ENCODE measurements at places on chromosomes 3 and 15.

GRCh38 chr15:92438471-92438870 is 44.8 kb downstream of the ST8SIA2 start:
- peak; percentile 8 for DNase-seq

DNA sequence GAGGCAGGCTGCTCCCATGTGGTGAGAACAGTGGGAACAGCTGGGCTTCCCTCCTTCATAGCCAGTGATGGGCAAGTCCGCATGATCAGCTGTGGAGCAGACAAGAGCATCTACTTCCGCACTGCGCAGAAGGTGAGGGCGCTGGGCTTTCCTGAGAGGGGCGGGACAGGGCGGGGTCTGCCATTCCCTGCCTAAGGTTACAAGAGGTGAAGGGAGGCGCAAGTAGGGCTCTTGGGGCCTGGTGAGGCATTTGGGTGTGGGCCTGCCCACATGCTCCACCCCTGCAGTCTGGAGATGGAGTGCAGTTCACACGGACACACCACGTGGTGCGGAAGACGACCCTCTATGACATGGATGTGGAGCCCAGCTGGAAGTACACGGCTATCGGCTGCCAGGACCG is 10.6 kb upstream of the JMJD7 start:
- no peak for DNase-seq

GRCh38 chr3:195908694-195909581 is 587 bp upstream of the TNK2 start:
- peak; percentile 62 for DNase-seq

DNA sequence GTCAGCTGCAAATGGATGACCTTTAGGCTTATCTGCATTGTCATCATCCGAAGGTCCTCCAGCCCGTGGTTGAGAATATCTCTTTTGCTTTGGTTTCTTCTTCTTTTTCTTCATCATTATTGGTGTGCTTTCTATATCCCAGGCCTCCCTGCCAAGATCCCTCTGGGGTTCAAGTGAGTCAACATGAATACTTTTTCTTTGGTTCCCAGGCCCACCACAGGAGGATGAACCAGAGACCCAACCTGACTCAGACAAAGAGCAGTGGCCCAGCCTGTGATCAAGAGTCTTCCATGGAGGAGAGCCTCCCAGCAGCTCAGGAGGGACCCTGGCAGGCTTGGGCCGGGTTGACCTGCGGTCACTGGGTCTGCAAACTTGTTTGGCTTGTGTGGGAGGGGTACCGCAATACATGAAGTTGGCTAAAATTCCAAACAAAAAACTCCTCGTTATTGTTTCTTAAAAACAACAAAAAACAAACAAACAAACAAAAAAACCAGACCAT is 104.2 kb downstream of the MAP4 start:
- no peak for DNase-seq

DNA sequence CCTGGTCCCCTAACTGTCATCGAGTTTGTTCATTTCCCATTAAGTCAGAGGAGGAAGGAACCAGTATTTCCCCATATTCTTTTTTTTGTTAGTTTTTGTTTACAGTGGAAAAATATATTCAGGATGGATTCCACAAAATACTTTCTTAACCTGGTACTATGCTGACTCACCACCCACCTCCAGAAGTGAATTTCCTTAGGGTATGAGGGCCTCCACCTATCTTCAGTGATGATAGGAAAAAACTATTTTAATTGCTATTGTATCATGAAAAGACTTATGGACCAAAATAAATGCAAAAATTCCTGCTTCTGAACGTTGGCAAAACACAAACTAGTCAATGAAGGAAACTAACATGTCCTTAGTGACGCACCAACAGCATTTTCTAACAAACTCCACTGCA is 64.2 kb upstream of the FOXP1 start:
- no peak for DNase-seq

DNA sequence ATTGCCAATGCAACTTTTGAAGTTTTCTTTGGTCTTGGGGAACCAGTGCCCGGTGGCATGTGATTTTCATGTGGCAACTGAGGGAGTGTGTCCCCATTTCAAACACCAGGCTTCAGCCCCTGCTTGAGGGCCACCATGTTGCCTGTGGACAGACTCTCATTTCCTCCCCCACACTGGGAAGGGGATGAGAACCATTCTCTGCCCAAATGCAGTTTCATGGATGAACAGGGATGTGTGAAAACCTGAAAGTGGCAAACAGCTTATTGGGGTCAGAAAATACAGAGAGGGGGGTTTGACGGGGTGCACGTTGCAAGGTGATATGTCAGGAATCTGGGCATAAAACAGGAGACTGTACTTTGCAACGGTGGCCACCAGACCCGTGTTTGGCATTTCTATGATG is 6.3 kb downstream of the FAM107A start:
- no peak for DNase-seq

DNA sequence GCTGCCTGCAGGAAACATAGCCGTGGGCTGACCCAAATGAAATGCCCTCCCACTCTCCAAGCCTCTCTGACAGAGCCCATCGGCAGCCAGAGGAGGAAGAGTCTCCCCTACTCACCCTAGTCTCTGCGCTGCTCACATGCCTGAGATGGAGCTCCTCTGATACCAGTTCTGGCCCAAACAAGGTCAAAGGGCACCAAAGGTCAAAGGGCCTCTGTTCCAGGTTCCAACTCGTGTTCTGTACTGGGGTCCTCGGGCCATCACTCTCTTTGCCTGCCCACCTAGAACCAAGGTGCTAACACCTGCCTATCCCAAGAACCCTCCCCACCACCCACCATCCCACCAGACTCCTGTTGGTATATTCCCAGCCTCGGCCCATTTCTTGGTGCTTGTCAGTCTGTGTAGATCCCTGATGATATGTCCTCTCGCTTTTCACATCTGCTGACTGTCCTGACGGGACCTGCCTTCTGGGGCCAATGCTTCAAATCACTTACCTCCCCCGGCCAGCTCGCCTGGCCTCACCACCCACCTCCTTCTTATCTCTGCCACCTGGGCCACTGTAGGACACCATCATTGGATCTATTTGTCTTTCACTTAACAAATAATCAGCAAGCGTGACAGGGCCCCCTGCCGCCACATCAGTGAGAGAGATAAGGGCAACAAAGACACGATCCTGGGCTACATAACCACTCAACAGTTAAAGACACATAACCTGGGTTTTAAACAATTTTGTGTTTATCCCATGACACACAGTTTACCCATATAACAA is 90.4 kb downstream of the SRGAP3 start:
- no peak for DNase-seq

DNA sequence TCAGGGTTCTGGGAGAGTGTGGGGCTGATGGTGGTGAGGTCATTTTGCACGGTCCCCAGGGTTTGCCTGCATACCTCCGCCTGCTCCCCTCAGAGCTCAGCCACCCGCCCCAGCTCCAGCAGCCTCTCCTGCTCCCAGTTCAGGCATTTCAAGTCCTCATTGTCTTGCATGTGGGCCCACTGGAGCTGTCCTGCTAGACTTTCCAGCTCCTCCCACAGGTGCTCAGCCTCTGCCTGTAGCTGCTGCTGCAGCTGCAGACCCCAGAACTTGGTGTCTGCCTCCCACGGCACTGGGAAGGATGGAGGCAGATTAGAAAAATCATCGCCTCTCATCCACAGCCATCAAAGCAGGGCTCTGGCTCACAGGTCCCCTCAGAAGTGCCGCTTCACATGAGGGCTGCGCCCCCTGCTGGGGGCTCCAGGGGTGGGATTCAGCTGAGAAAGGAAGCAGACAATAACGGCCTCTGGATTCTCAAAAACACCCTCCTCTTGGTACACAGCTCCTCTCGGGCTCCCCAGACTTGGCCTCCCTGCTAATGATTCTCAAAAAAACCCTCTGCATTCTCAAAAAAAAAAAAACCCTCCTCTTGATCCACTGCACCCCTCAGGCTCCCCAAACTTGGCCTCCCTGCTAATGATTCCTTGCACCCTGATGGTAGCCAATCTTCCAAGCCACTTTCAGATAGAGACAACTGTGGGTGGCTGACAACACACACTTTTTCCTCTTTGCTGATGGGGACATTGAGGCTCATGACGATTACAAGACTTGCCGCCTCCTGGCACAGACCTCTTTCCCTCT is 89.3 kb upstream of the C2CD4B start:
- peak; percentile 1 for DNase-seq

DNA sequence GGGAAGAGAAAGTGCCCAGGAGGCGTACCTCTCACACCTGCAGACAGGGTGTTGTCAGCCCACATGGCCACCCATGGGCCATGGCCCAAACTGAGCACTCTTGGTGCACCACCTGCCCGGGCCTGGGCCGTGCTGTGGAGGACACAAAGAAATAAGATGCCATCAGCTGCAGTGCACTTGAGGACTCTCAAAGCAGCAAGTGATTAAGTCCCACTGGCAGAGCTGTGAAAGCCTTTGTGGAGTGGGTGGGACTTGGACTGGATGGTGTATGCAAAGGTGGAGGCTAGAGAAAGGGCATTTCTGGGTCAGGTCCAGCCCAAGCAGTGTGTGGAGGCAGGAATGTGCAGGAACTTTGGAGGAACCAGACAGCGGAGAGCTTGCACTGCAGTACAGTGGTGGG is 122.3 kb downstream of the MEGF11 start:
- DNase-seq, result no peak

- DNase-seq, result no peak
Measured at GRCh38 chr3:152508705-152509104, 240.0 kb downstream of the MBNL1 start.

- no peak for DNase-seq
Measured at GRCh38 chr15:66138096-66138783, 115.3 kb downstream of the MEGF11 start.

- no peak for DNase-seq
Measured at GRCh38 chr15:22788004-22788403, 1.6 kb downstream of the NIPA1 start.

- no peak for DNase-seq
Measured at GRCh38 chr3:64355401-64355807, 130.1 kb upstream of the PRICKLE2 start.

GRCh38 chr15:48631176-48631770 is 14.2 kb downstream of the FBN1 start:
- no peak for DNase-seq

DNA sequence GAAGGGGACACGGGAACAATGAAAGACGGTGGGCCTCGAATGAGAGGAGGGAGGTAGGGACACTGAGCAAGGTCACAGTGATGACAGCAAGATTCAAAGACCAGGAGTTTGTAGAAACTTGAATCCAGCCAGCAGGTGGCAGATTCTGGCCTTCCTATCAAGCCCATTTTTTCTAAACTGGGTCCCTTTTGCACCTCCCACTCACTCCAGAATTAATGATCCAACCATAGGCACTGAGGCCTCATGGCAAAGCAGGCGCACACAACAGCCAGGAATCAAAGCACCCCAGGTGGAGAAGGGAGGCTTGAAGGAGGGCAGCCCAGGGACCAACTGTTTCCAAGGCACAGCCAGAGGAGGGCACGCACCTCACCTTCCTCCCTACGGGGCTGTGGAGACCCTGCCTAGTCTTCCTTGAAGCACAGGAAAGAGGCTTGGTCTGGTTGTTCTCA is 90.2 kb downstream of the ANP32A start:
- peak; percentile 25 for DNase-seq

- DNase-seq, result no peak
Measured at GRCh38 chr15:45943240-45943639, 308.4 kb downstream of the SQOR start.

GRCh38 chr3:162125790-162126189 is 629.2 kb downstream of the OTOL1 start:
- DNase-seq, result no peak

DNA sequence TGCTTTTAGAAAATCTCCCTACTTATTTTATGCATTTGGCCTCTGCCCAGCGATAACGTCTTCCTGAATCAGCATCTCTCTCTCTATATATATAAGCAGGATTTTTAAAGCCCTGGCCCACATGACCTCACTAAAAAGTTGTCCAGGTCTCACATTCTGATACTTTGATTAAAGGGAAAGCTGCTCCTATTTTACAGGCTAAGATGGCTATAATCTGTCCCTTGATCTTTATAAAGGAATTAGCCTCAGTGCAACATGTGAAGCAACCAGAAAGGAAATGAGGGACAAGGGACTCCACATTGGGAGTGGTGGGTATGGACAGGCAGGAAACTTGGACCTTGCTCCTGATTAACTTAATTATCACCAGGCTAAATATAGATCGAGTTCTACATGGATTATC is 25.6 kb upstream of the MUC13 start:
- no peak for DNase-seq

- DNase-seq, result peak; percentile 52
Measured at GRCh38 chr15:35624881-35625280, 78.9 kb upstream of the DPH6 start.

- no peak for DNase-seq
Measured at GRCh38 chr15:40006003-40006402, 33.0 kb downstream of the SRP14 start.

DNA sequence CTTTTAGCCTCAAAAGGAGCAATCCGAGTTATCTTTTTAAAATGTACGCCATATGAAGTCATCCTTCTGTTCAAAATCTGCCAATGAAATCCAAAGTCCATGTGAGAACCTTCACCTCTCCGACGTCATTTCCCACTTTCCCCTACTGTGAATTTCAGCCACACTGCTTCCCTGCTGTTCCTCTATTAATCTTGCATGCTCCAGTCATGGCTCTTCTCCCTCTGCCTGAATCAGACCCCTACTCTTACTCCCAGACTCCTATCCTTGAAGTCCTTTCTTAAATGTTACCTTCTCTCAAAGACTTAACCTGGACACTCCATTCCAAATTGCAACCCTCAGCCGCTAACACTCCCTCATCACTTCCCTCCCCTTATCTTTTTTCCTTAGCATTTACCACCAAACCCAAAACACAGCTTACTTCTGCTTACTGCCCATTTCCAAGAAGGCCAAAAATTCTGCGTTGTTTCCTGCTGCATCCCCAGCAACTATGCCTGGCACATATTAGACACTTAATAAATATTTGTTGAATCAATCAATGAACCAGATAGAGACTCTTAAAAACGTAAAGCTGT is 1.2 kb downstream of the NKIRAS1 start:
- peak; percentile 21 for DNase-seq

DNA sequence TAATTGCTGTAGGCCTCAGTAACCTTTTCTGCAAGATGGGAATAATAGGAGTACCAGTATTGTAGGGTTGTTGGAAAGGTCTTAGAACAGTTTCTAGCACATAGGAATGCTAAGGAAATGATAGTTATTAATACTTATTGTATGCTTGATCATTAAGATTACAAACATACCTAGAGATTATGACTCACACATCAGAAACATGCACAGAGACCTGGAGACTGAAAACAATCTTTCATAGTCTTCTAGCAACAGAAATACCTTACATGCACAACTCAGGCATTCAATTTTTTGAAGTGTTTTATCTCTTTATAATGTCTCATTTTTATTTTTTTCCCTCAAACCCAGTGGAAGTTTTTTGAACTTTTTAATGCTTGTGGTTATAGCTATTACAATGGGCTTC is 104.4 kb upstream of the ZBTB20 start:
- no peak for DNase-seq

- DNase-seq, result no peak
Measured at GRCh38 chr3:33659856-33660434, 58.1 kb downstream of the CLASP2 start.

- DNase-seq, result no peak
Measured at GRCh38 chr3:126269354-126269753, 87.9 kb downstream of the KLF15 start.
